Cortex of kidney (tissue), 1 donor: ENCODE measurements at places on chromosomes 3 and 15.

DNA sequence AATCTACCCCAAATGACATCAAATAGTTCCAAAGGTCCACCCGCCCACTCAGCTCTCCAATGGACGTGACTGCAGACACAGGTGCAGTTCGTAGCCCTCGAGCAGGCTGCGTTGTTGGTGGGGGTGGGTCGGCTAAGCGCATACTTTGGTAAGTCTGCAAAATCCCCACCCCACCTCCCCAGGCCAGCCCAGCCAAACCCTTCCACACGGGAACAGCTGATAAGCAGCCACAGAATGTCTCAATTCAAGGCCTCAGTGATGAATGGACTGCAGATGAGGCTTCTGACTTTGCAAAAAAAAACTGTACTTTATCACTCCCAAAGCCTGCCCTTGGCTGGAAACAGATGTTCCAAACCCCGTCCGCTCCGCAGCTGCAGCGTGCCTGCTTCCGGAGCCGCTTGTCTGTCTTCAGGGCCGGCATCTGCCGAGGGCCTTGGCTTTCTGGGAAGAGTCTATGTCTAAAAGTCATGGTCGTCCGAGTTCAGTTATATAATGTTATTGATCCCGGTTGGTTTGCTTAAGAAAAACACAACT is 38.2 kb downstream of the PCSK6 start:
- no peak for DNase-seq

GRCh38 chr15:60323322-60323721 is 74.5 kb downstream of the ANXA2 start:
- no peak for DNase-seq

- no peak for DNase-seq
Measured at GRCh38 chr3:144028798-144029411, 57.3 kb downstream of the DIPK2A start.

GRCh38 chr3:142940472-142940871 is 23.0 kb downstream of the PAQR9 start:
- no peak for DNase-seq

GRCh38 chr3:25355034-25355885 is 72.8 kb upstream of the RARB start:
- DNase-seq: no peak

GRCh38 chr3:174431717-174432116 is 427.4 kb upstream of the NAALADL2 start:
- DNase-seq: no peak

GRCh38 chr3:123270818-123271217 is 69.1 kb downstream of the SEC22A start:
- DNase-seq: no peak

DNA sequence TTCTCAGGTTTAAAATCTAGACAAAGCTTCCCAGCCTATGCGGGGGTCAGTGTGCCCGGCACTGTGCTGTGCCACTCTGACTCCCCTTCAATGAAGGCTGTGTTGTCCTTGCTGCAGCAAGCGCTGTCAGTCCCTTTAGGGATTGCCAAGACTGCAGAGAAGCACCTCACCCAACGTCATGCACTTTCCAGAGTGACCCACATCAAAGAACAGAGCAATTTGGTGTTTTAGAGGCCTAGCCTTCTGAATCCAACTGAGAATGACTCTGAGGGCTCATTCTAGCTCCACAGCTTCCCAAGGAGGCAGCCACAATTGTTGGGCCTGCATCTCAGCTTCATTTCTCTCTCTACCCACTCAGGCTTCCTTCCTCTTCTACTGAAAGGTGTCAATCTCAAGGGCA is 26.4 kb downstream of the SLC9A9 start:
- no peak for DNase-seq

DNA sequence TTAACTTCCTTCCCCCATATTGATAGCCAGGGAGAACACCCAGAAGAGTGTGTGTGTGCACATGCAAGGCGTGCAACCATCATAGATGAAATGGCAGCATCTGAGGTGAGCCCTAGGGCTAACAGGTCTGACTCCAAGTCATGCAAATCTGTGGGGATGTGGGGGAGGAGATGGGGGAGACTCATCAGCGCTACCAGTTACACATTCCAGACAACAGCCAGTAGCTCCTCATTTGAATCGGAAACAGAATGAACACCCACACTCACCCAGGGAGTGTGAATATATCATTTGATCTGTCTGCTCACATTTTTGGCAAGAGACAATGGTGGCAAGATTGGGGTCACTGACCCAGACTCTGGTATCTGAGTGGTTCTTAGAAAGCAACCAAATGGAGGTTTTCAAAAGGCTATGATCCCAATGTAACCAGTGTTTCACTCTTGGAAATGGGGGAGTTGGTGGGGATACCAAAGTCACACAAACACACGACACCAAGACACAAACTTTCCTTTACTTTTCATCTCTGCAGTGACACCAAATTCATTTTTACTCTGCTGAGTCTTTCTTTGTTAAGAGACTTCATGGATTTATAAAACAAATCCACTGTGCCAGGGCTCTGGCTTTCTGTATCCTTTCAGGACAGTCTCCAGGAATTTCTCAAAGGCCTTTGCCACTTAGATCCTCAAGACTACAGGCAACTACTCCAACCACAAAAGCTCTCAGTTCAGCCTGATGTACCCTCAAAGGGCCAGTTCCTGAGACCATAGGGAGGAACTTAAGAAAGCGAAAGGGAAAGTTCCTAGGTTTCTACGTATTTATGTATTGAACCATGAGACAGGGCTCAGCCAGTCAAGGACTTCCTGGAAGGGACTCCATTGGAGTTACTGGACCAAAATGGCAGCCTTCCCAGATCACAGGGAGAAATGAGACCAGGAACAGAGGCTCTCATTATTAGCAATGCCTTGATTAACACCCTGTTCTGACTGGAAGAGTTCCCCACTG is 2.2 kb downstream of the CDCP1 start:
- DNase-seq: no peak

- no peak for DNase-seq
Measured at GRCh38 chr3:85862893-85863455, 904.2 kb downstream of the CADM2 start.

DNA sequence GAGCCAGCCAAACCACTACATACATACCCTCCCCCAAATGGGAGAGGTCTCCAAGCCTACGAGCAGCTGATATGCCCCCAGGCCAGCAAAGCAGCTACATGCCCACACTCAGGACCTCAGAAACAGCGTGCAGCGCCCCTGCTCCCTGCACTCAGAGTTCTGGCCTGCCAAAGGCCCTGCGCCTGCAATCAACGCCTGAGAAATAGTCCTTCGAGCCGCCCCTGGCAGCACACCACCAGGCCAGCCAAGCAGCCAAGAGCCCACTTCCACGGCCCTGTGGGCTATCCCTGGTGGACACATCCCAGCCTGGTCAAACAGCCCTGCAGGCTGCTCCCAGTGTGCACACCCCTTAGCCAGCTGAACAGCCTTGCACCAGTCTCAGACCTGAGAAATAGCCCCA is 139.1 kb downstream of the DMXL2 start:
- DNase-seq: no peak

DNA sequence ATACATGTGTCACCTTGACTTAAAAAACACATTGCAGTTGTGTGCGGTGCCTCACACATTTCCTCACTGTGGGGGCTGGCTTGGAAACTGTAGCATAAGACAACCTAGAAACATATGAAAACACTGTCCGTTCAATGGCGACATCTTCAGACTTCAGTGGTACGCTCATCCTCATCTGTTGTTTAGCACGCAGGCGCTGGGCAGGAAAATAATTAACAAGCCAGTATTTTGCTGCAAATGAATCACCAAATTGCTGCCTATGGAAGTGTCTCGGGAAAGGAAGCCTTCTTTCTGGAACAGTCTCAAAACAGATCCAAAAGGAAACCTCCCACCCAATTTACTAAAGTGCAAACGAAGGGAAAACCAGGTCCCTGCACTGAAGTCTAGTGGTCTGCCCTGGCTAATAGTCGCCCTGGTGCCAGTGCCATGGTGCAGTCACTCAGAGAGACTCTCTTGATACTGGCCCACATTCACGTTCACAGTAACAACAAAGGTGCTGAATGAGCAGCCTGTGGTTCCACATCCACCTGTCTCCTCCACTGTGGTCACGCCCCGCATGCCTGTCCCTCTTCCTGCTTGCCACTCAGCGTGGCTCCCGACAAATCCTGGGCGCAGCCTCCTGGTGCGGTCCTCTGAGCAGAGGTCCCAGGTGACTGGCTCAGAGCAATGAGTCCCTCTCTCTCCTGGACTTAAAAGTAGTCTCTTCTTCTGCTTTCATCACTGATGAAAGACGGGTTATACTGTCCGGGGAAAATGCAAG is 35.6 kb upstream of the MUC13 start:
- no peak for DNase-seq

- DNase-seq: no peak
Measured at GRCh38 chr15:61871926-61872522, 188.2 kb downstream of the VPS13C start.

DNA sequence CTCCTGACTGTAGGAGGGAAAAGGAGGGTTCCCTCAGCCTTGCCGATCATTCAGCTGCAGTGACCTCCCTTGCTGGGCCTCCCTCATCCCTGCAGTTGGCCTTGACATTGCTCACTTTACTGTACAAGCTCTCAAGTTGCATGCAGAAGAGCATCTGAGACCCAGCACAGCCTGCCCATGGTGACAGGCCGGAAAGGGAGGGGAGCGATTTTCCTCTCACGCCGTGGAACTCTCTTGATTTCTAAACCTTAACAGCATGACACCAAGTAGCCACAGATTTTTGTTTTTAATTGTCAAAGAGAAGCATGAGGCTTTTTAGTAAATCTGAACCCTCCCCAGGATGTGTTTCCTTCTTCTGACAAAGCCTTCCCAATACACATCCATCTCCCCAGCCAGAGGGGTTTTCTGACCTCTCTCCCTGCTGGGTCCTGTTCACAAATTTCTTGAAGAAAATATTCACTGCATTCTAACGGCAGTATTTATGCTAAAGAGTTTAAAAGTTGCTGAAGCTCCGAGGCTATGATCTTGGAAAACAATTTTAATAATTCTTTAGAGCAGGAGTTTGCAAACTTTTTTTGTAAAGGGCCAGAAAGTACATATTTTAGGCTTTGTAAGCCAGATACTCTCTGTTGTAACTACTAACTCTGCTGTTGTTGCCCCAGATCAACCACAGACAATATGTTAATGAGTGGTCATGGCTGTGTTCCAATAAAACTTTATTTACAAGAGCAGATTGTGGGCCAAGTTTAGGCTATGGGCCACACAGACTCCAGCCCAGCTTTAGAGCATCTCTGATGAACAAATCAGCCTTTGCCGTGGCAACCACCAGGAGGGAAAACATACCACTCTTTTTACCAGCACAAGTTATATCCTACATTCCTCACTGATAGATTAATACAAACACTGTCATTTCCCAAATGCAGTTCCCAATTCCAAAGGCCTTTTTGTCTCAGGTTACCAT is 34.8 kb downstream of the LMCD1 start:
- no peak for DNase-seq

GRCh38 chr3:187626581-187626980 is 43.6 kb downstream of the SST start:
- DNase-seq: no peak
